Stimulated activated CD8-positive, alpha-beta memory T cell treated with anti-CD3 and anti-CD28 coated beads, Interleukin-4, amount 100 ng/mL, for 24 hours (primary cell): ENCODE measurements at places on chromosomes 4 and X.

DNA sequence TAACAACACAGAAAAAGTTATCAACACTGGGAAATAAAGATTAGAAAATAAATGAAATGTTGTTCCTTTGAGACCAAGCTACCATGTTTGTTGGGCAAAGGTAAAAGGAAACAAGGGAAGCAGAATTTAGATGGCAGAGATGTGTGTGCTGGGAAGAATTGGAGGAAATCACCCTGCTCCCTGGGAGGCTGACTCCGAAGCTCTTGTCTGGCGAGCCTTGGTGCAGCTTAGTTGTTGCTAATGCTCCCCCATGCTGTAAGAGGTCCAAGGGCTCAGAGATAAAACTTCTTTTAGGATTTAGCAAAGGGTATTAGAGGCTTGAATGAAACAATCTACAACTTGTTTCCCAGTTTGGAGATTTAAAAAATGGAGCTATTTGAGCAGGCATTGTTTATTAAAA, 123.8 kb upstream of the DDIT4L start:
- DNase-seq = no peak

DNA sequence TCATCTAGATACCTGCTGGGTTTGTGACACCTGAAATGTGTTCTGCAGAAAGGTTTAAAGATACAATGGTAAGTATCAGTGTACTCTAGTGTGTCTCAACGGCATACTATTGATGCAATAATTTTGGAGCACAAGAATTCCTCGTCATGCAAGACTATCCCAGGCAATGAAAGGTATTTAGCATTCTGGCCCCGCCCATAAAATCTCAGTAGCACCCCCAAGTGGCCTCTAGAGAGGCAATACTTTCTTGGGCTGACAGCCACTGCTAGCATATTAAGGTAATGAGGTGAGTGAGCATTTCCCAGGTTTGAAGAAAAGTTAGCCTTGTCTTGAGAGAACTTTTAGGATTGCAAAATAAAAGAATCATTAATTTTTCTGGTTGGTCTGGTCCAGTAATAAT, 24.0 kb downstream of the TAB3 start:
- no peak for DNase-seq

GRCh38 chr4:732911-733630, 27.4 kb downstream of the PCGF3 start:
- no peak for DNase-seq

GRCh38 chrX:86133761-86134160, 14.5 kb upstream of the DACH2 start:
- no peak for DNase-seq

DNA sequence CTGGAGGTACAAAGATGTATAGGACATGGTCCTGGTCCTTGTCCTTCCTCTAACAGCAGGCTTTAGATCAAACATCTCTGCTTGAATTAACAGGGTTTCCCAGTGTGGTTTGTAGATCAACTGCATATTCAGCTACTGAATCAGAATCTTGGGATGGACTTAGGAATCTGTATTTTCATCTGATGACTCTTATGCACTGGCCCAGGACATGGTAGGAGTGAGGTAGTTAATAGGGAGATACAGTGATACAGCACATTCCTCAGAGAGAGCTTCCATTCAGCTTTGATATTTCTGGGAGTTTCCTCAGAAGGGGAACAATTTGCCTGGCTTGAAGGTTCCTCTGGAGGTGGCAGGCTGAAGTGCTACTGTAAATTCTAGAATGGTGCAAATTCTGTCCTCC, 203.1 kb downstream of the LARP7 start:
- no peak for DNase-seq

DNA sequence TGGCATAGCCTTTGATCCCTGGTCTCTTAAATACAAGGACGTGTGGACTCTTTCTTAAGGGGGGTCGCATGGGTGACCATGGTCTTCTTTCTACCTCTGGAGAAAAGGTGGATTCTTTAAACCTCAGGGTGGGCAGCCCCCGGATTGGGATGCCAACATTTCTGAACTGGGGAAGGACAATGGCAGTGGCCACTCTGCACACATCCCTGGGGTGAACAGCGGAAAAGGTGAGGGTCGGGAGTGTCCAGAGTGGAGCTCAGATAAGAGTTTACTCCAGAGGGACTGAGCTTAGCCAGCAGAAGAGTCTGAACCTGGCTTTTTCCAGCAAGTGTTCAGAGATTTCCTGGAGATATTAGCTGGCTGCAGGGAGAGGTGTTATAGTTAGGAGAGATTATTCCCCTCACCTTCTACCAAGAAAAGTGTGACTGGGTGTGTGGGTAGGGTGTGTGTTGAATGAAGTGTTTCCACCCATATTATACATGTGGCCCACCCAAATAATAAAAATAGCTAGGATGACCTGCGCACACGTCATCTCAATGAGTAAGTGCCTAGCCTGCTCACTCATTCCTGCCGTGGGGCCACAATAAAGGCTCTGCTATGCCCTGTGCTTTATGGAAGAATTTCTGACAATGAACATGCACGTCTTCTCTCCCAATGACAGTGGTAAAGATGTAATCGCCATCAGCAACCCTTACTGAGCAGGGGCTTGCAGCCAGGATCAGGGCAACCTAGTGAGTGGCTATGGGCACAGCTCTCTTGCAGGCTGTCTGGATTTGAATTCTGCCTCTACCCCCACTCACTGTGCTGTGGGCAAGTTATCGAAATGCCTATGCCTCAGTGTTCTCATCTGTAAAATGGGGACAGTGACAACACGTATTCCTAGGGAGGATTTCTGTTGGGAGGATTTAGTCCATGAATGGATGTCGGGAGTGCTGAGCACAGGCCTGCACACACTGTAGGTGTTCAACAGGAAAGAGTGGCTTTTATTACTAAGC, 76.6 kb downstream of the SLC2A9 start:
- DNase-seq = no peak

- DNase-seq = no peak
Measured at GRCh38 chrX:50853399-50853798, 39.4 kb upstream of the SHROOM4 start.

GRCh38 chr4:108008721-108009120, 19.0 kb downstream of the HADH start:
- no peak for DNase-seq

DNA sequence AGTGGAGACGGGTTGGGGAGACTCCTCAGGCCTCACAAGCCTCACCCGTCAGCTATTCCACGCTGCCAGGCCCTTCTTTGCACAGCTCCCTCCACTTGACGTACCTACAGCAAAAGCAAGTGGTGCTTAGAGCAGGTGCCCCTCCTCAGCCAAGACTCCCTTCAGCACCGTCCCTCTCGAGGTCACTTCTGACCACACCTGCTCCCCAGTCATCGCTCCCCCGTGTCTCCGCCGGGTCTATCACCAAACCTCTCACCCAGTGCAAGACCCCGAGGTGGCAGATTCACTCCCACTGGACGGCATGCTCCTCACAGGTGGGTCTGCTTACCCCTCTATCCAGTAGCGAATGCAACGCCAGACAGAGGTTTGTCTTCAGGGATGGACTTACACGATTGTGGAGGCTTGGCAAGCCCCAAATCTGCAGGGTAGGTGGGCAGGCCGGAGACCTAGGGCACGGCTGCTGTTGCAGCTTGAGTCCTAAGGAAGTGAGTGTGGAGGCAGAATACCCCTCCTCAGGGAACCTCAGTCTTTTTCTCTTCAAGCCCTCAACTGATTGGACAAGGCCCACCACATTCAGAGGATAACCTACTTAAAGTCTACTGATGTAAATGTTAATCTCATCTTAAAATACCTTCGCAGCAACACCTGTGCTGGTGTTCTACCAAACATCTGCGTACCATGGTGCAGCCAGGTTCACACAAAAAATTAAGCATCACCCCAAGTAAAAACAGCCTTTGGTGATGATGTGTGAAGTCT, 14.5 kb upstream of the HELT start:
- no peak for DNase-seq

DNA sequence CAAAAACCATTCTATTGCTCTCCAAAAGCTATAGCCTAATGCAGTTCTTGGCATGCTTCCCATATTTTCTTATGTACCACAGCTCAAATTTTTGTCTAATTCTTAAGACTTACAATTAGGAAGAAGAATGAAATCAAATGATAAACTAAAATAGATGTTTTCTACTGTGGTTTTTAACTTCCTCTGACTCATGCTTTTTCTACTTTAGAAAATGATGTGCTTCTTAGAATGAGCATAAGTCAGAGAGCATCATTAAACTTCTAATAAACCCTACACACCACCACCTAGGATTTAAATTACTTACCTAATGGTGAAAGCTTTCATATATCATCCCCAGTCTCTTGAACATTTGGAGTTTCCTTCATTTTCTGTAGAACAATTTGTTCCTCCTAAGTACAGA, 217.0 kb upstream of the NDST3 start:
- DNase-seq = no peak

- DNase-seq = no peak
Measured at GRCh38 chrX:67654301-67654700, 110.5 kb downstream of the AR start.

DNA sequence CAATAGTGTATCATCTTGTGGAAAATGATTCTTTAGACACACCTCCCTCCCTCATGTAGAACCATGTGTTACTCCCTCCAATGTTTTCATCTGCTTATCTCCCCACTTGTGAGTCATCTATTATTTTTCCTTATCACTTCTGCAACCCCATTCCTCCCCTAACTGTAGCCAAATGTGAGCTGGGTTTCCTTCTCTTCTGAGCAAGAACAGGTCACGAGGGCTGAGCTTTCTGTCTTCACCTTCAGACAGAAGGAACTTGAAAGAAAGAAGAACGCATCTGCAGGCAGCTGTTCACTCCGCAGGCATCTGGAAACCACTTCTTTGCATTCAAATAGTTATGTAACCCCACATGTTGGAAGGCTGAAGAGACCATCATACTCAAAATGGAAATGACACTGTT, 1.8 kb downstream of the PPP1R2C start:
- no peak for DNase-seq

- DNase-seq = peak; percentile 11
Measured at GRCh38 chr4:26372525-26373172, 51.8 kb downstream of the RBPJ start.

DNA sequence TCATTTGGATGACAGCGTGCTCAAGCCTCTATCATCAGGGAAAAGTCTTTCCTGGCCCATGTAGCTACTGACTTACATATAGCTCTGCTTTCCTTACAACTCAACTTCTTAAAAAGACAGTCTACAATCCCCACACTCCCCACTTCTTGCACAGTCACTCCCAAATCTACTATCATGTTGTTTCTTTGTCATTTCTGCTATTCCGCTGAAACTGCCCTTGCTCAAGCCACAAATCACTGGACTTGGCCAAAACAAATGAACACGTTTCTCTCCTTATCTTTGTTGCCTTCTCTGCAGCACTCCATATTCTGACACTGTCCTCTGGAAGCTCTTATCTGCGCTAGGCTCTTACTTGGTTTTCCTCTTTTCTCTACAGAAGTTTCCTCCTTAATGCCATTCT, 28.2 kb downstream of the GPRIN3 start:
- no peak for DNase-seq

GRCh38 chr4:37995981-37996775, 36.0 kb downstream of the PTTG2 start:
- no peak for DNase-seq

- DNase-seq = no peak
Measured at GRCh38 chr4:64272432-64272831, 136.8 kb downstream of the TECRL start.

- no peak for DNase-seq
Measured at GRCh38 chr4:94995684-94996394, 238.1 kb downstream of the BMPR1B start.

GRCh38 chr4:183723561-183724228, 64.6 kb downstream of the TRAPPC11 start:
- no peak for DNase-seq

DNA sequence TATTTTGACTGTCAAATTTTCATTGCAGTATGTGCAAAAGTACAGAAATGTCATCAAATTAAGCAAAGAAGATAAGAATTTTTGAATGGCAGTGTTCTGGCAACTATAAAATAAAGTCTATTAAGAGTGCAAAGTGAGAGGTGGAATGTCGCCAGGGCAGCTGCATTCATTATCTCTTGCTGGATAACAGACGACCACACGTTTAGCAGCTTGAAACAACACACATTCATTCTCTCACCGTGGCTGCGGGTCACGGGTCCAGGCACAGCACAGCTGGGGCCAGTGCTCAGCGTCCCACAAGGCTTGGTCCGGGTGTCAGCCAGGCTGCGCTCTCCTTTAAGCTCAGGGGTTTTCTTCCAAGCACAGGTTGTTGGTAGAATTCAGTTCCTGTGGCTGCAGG, 113.9 kb downstream of the GPR143 start:
- DNase-seq = no peak

GRCh38 chr4:25032126-25032525, 1.4 kb upstream of the LGI2 start:
- no peak for DNase-seq

DNA sequence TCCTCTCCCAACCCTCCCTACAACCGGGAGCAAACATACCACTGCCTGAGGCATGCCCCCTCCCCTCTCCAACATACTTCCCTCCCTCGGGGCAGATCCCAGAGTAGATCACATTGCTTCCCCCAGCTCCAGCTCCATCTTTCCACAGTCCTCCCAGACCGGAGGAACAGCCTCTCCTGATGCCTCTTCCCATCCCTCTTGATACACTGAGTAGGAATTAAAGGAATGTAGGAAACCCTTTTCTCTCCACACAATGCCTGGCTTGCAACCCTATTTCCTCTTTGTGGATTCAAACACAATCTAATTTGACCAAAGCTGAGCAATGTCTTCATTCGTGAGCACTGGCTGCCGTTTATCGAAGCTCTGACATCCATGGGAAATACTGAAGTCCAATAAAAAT, 339.8 kb downstream of the BCOR start:
- no peak for DNase-seq

DNA sequence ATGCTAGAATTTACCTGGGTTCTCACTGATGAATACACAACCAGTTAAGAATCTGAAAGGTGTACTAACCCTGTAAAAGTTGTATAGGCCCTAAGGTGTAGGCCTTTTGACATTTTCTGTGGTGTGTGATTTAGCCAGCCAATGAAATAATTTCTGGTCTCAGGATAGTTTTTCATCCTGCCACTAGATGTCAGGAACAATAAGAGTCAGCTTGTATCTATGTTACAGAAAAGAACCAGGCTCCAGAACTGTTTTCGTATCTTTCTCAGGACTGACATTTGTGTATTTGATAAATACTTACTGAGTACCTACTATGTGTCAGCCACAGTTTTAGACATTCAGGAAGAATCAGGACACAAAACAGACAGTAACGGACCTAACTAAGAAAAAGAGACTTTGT, 673.6 kb upstream of the TENM3 start:
- no peak for DNase-seq

GRCh38 chrX:131366407-131366806, 77.3 kb upstream of the IGSF1 start:
- DNase-seq = no peak
